ENCODE measurements at places on chromosomes 3 and 15.

GRCh38 chr3:153840487-153840886 is 280.7 kb upstream of the ARHGEF26 start:
- no peak for DNase-seq

DNA sequence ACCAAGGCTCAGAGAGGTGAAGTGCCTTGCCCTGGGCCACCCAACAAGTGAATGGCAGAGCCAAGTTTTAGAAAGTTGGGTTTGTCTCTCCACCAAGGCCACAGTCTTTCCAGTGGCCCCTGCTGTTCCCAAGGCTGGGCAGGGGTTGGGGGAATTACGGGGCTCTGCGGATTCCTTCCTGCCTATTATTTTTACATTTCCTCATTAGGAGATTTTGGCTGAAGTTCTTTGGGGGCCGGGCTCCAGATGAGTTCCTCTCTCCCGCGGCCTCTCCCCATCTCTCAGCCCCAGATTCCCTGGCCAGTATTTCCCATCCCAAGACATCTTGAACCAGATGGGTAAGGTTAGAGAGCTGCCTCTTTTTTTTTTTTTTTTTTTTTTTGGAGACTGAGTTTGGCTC is 44.0 kb upstream of the SMAD6 start:
- no peak for DNase-seq

DNA sequence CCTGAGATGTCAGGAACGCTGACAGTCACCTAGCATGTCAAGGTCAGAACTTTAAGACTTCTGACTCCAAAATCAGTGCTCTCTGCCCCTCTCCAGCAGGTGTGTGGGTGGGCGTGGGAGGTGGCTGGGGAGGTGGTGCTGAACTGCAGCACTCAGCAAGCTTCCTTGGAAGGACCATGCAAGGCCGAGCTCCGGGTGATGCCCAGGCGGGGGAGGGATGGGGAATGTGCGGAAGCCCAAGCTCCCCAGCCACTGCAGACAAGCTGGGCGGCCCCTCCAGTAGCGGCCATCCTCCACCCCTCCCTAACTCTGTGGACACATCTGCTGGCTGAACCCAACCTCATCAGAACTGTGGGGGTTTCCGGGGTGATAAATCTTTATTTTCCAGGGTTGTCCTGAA is 296.6 kb downstream of the TLE3 start:
- no peak for DNase-seq

GRCh38 chr3:146827836-146828235 is 222.7 kb upstream of the PLSCR5 start:
- DNase-seq = no peak

GRCh38 chr3:190984502-190985244 is 122.2 kb upstream of the GMNC start:
- DNase-seq = no peak

- no peak for DNase-seq
Measured at GRCh38 chr3:142022381-142022780, 127.0 kb downstream of the TFDP2 start.

DNA sequence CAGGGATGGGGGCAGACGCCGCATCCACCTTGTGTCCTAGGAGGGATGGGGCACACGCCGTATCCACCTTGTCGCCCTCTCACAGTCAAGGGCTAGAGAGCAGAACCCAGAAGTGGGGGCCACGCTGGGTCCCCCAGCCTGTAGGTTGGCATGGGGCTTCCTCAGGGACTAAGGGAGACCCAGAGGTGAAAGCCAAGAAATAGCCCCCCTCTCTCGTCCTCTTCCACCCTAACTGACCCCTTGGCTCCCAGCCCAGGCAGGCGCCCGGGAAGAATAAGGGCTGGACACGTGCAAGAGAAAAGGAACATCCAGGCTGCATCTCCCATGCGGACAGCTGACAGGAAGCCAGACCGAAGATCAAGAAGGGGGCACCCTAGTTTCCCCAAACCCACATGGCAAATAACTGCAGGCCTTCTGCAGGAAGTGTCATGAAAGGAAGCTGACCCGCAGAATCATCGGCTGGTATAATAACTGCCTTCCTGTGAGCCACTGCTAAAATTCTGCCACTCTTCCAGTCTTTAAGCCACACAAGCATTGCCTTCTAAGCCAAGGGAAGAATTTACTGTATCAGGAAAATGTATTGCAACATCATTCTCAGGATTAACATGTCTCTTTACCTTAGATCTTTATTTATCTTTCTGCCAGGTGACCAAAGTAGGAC is 38.5 kb upstream of the TFRC start:
- DNase-seq = no peak

GRCh38 chr3:11641316-11641682 is 2.4 kb downstream of the VGLL4 start:
- no peak for DNase-seq

GRCh38 chr3:115784739-115785536 is 161.6 kb downstream of the GAP43 start:
- DNase-seq = peak; percentile 88

DNA sequence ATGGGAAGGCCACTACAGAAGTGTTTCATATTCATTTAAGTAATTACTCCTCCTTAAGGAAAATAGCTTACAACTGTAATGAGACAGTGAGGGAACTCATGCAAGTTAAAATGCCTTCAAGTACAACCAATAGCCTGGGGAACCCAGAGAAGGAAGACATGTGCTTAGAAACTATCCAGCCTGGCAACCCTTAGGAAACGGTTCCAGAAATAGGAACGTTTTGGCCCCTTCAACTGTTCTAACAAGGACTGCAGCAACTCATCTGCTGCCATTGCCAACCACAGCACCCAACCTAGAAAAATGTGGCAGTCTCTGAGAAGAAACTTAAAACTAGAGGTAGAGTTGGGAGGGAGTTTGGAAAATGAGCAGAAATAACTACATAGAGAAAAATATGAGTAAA is 147.5 kb upstream of the STRIT1 start:
- no peak for DNase-seq

DNA sequence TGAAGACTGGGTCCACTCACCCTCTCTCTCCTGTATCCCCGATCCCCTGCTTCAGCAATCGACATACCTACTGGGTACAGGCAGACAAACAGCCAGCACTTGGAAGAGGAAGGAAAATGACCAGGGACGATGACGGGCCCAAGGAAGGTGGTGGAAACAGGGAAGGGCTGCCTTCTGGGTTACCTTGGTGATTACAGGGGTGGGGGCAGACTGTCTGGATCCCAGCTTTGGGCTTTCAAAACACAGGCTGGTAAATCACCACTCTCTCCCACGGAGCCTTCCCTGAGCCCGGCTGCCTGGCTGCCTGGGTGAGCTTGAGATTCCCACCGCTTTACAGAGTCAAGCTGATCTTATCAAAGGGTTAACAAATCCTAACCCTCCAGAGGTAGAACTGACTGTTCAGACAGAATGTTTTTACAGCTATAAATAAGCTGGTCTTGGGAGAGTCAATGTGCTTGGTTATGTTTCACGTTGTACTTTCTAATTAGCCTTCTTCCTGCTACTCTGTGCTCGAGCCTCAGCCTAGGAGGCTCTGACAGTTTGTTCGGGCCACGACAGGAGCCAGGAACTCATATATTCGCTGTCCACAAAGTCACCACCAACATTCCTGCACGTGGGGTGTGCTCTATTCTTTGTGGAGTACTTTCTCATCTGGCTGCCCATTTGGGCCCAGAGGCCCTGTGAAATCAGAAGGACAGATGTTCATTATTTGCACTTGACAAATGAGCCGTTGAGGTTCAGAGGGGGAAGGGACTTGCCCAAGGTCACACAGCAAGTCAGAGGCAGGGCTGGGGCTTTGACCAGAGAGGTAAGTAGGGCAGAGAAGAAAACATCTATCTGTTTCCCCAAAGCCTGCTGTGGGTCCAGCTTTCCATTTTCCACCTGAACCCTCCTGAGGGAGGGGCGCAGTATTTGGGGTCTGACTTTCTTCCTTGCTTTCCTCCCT is 63.5 kb downstream of the FEM1B start:
- DNase-seq = no peak

DNA sequence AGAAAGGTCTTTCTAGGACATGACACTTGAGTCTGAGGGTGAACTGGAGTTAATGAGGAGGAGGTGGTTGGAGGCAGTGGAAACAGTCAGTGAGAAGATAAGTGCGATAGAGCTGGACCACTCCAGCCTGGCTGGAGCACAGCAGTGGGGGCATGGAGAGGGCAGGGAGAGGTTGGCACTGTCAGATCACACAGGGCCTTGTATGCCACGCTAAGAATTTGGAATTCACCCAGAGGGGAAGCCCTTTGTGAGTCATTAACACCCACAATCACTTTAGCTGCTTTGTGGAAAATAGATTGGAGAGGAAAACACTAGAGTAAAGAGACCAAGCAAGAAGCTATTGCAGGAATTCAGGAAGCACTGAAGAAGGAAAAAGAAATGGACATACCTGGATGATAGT is 83.3 kb downstream of the ZNF621 start:
- DNase-seq = no peak

GRCh38 chr3:48927928-48928327 is 9.3 kb downstream of the ARIH2 start:
- DNase-seq = peak; percentile 19

DNA sequence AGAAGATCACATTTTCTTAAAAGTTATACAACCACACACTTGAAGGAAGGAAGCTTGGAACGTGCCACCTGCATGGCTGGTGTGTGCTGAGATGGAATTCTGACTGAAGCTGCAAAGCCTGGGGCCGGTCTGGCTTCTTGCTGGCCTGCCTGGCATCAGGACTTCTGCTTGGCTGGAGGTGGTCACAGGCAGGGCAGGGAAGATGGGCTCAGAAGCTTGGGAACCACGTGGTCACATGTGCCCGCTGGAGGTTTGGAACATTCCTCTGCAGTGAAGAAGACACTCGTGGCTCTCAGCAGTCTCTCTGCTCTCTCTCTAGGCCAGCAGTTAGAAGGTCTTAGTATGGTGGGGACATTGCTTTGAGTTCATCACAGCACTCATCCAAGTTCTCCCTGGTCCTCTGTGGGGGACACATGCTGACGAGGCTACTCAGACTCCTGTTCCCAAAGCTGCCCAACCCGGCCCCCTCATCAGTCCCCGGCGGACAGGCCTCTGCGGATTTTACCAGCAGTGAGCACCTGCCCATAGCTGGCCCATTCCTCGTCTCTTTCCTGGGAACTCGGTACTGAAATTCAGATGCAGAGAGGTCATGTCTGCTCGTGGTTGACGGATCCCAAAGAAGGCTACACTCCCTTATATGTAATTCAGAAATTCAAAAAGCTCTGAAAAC is 229.0 kb downstream of the ADAMTS17 start:
- DNase-seq = no peak

DNA sequence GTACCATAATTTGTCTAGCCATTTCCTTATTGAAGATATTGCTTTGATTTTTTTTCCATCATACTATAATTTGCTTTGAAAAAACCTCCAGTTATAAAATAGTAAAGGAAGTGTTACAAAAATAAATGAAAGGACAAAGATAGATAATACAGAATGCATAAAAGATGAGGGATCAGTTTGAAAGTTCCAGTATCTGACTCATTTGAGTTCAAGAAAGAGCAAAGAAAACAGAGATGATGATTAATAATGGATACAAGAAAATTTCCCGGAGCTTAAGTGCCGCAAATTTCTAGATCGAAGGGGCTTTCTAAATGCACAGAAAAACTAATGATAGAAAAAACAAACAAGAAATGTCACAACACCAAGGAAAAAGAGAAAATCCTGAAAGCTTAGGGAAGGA is 4.3 kb downstream of the WDR48 start:
- DNase-seq = no peak

Measured in epithelial cell of esophagus (primary cell).